ENCODE measurements at places on chromosomes 6 and 20.

DNA sequence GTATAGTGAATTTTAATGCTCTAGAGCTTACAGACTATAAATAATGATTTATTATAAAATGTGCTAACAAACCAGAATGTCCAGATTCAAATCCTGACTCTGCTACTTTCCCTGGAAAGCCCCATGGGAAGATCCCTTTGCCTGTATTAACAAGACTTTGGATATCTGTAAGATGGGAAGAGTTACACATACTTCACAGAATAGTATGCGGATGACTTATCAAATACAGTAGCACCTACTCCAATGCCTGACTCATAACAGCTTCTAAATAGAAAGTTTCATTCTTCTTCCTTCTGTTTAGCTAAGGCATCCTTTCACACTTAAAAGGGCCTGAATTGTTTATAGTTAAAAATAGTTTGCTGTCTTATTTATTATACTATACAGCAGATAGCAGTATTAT, 166.3 kb downstream of the KCNQ5 start:
- DNase-seq, result no peak

DNA sequence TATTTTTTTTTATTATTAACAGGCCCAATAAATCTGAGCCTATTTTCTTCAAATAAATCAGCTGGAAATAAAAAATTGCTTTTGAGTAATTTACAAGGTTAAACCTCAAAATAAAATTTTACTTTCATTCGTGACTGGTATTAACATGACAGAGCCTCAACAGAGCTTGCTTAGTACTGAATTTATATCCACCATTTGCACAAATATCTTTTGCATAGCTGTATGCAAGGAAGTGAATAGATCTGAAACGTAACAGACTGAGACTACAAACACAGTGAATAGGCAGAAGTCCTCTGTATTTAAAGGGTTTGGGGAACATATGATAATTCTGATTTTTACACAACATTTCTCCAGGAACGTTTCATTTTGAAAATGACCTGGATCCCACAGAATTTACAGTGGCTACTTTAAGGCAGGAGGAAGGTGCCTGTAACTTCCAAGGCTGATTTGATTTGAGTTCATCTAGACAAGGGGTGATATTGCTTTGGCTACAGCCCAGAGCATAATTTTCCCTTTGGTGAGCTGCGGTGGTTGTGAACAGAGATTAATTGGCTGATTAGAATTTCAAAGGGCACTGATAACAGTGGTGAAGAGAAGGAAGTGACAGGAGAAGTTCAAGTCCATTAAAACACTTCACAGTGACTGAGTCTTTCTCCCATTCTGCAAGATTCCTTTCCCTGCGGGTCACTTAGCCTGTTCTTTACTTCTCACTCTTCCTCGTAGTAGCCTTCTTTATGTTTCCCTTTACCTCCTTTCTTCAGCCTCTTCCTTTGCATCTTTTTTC, 121.2 kb upstream of the SASH1 start:
- no peak for DNase-seq

DNA sequence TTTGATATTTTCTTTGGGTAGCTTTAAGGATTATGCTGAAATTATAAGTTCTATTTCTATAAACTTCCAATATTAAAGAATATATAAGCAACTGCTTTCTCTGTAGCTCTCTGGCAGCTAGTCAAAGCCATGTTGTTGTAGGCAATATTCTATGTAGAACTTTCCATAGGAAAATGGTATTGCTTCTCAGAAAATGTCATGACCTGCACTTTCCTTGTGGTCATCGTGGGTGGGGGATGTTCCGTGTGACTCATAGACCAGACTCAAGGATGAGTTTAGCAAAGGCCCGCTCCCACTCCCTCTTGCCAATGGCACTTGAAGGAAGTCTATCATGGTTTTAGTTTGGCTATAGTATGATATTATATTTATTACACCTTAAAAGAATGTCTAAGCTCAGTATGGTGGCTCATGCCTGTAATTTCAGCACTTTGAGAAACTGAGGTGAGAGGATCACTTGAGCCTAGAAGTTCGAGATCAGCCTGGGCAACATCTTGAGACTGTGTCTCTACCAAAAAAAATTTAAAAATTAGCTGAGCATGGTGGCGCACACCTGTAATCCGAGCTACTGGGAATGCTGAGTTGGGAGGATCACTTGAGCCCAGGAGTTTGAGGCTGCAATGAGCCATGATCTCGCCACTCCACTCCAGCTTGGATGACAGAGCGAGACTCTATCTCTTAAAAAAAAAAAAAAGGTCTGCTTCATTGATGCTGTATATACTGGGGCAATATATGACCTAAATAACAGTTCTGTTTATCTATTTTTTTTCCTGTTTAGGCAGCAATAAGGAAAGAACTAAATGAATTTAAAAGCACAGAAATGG, 36.6 kb upstream of the LTV1 start:
- DNase-seq, result no peak

- DNase-seq, result peak; percentile 43
Observed at GRCh38 chr20:62685781-62686555, 22.7 kb upstream of the NTSR1 start.

DNA sequence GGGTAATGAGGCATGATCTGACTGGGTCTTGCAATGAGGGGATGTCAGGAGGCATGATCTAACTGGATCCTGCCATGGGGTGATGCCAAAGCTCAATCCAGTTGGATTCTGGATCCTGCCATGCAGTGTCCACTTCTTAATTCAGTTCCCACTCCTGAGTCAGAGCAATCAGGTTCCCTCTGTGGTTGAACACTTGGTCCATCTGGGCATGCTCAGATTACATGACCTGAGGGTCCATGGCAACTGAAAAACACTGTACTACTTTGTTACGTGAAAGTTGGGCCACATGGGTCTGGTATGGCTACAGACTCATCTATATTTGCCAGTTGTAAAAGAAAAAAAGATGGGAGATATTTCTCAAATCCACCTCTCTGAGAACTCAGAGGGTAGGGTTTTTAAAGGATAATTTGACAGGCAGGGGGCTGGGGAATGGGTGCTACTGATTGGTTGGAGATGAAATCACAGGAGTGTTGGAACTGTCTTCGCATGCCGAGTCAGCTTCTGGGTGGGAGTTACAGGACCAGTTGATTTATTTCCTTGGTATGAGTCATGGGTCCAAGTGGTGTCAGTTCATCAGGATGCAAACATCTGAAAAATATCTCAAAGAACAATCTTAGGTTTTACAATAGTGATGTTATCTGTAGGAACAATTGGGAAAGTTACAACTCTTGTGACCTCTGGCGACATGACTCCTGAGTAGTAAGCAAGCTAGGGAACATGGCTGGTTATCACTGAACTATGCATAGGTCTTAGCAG, 21.6 kb downstream of the C6orf163 start:
- DNase-seq, result no peak

- no peak for DNase-seq
Observed at GRCh38 chr20:57408131-57408530, 16.9 kb downstream of the RBM38 start.

DNA sequence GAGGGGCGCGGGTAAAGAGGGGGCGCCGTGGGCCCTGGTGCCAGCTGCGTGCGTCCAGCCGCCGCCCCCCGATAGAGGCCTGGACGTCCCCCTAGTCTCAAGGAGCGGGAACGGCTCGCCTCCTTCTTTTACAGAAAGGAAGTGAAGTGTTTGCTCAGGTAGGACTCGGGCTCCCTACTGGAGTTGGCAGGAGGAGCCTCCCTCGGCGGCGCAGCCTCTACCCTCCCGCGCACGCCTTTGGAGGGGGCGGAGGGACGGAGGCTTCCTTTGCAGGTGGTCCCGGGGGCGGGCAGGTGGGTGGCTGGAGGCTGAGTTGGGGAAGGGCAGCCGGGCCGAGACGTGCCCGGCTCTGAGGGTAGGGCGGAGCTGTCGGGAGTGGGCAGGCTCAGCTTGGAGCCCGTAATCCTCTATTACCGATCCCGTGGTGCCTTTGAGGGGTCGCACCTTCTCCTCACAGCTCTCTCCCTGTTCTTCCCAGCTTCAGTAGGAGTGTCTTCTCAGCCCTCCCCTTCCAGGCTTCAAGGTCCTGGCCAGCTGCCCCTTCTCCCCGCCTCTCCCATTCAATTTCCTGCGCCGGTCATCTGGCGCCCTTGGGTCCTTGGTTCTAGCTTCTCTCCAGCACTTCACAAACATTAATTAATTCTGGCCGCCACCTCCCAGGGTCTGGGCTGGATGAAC, 728 bp downstream of the ITPR3 start:
- DNase-seq, result peak; percentile 63

- DNase-seq, result peak; percentile 87
Observed at GRCh38 chr6:7112741-7113313, 5.1 kb downstream of the RREB1 start.

GRCh38 chr20:37337208-37337991, 8.5 kb upstream of the SRC start:
- DNase-seq, result no peak

DNA sequence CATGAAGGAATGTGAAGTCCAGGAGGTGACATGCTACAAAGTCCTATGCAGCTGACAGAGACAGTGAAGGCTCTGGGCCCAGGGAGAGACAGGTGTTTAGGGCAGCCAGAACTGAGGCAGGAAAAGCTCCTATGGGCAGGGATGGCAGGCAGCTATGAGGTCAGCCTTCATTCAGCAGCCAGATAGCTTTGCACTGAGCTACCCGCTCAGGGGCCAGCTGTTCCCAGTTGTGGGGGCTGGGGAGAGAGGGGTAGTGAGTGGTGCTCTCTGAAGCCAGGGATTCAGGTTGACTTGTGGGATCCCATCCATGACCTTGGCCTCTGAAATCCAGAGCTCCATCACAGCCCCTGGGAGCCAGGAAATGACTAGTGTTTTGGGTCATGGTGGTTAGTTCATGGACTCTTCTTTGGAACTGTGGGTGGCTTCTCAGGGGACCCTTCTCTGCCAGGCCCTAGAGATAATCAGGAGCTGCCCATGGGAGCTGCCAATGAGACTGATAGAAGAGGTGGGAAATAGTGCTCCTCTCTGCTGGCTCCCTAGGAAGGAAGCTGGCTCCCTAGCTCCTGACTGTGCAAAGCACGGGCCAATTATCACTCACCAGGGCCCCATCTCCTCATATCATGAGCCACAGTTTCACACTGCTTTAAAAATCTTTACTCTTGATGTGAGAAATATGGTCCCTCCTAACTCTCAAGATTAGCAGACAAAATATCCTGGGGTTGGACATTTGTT, 127.7 kb downstream of the VEGFA start:
- DNase-seq, result no peak

- no peak for DNase-seq
Observed at GRCh38 chr20:24102749-24103333, 114.3 kb upstream of the GGTLC1 start.

GRCh38 chr6:15109338-15110090, 136.4 kb upstream of the JARID2 start:
- DNase-seq, result no peak

DNA sequence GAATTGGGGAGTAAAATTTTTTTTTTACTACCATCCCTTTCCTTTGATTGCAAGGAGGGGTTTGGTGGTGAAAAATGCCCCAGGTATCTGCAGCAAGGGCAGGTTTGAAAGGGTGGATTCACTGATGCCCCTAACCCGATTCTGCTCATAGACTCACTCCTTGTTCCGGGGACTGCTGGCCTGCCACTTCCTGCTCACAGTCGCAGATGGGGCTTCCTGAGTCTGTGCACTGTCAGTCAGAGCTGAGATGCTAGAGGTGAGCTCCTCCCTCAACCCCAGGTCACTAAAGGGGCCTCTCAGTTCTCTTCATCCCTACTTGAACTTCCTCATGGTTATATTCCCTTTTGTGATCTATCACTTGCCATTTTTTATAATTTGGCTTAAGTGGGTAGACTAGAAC, 357.9 kb downstream of the FARS2 start:
- peak; percentile 51 for DNase-seq

DNA sequence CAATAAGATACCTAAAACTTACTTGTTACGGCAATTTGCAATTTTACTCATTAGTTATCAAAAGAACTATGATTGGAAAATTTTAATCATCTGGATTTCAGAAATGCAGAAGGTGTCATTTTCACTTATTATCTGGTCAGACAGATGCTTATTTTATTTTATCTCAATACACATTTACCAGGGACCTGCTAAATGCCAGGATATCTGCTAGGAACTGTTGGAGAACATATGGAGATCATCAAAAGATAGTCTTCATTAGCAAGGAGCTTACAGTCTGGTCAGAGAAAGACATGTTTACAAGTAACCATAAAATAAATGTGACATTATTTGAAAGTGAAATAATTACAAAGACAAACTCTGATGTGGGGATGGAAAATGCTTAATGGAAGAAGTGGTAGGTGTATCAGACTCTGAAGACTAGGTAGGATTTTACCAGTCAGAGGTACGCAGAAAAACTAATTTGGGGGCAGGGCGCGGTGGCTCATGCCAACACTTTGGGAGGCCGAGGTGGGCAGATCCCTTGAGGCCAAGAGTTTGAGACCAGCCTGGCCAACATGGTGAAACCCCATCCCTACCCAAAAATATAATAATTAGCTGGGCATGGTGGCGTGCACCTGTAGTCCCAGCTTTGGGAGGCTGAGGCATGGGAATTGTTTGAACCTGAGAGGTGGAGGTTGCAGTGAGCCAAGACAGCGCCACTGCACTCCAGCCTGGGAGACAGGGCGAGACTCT, 137.8 kb downstream of the MYB start:
- no peak for DNase-seq

DNA sequence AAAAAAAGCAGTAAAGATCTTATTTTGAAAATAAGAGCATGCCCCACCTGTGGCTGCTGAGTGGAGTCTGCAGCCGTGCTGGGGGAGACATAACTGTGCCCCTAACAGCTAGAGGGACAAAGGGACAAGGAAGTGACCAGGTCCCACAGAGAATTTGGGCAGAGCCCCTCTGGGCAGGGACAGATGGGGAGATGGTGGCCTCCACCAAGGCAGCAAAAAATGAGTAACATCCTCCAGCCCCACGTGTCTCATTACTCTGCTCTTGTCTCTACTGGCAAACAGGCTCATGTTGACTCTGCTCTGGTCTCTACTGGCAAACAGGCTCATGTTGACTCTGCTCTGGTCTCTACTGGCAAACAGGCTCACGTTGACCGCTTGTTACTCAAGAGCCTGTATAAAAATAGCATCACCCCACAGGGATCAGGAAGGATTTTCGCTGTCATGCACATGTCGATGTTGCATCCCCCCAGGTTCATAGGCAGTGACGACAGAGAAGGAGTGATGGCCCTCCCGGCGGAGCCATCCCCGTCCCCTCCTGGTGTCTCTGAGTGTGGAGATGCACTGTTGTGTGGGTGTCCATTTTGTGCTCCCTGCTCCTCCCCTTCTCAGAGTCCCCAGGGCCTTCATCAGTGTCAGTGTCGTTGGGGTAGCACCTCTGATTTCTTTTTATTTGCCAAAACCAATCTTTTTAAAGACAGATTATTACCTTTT, 17.3 kb upstream of the PCMTD2 start:
- no peak for DNase-seq

GRCh38 chr20:24382743-24383142, 86.7 kb upstream of the SYNDIG1 start:
- DNase-seq, result no peak

GRCh38 chr6:43129434-43130194, 41.5 kb upstream of the SRF start:
- DNase-seq, result no peak

GRCh38 chr20:34713194-34713943, 9.2 kb downstream of the TP53INP2 start:
- no peak for DNase-seq

Data from B cell (primary cell).